Omental fat pad (tissue), 4 donors: ENCODE measurements at places on chromosomes 3 and 15.

GRCh38 chr15:33115191-33115861 lies 79.2 kb downstream of the FMN1 start:
- no peak for DNase-seq

GRCh38 chr15:67878712-67879206 lies 38.9 kb upstream of the RNU6-1 start:
- DNase-seq, result no peak

GRCh38 chr3:143786219-143787191 lies 61.8 kb downstream of the SLC9A9 start:
- no peak for DNase-seq

DNA sequence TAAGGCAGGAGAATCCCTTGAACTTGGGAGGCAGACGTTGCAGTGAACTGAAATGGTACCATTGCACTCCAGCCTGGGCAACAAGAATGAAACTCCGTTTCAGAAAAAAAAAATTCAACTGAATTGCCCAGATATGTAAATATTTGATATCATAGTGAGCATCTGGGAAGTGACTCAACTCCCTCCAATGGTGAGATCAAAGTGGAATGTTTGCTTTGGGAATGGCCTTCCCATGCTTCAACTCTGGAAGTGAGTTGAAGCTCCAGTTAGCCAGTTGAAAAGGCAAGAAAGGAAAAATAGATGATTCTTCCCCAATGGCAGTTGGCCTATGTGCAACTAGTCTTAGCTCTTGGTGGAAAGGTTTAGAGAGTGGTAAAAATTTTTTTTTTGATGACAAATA lies 131.6 kb upstream of the CMC1 start:
- DNase-seq, result no peak

- no peak for DNase-seq
Observed at GRCh38 chr15:63156086-63156710, 1.1 kb downstream of the RPS27L start.
